H9 (cell line): ENCODE measurements at places on chromosomes 3 and 15.

DNA sequence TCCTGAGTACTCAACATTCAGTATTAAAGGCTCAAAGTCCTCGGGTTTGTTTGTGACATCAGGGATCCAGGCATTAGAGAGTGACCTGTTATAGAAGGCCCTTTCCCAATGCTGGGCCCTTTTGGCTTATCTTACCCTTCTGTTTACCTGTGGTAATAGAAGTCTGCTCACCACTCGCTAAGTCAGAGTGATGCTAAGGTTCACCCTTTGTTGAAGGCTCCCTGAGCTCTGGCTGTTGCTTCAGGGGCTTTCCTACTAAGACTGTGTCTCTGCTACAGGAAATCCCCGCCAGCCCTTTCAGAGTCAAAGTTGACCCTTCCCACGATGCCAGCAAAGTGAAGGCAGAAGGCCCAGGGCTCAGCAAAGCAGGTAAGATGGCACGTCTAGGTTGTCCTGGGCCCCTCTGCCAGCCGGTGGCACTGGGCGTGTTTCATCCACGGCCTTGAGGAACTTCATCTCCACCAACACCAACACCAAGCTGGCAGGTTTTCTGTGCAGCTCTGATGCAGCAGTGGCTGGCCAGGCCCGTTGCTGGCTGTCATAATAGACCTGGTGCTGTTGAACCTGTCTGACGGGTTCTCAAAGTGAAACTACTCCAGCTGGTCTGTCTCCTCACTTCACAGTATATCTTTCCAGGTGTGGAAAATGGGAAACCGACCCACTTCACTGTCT, 99.1 kb downstream of the DNASE1L3 start:
- DNase-seq, result no peak

- no peak for DNase-seq
Observed at GRCh38 chr15:29988701-29989100, 94.1 kb upstream of the GOLGA8J start.

GRCh38 chr3:127307112-127307835, 19.4 kb upstream of the PRR20G start:
- no peak for DNase-seq

DNA sequence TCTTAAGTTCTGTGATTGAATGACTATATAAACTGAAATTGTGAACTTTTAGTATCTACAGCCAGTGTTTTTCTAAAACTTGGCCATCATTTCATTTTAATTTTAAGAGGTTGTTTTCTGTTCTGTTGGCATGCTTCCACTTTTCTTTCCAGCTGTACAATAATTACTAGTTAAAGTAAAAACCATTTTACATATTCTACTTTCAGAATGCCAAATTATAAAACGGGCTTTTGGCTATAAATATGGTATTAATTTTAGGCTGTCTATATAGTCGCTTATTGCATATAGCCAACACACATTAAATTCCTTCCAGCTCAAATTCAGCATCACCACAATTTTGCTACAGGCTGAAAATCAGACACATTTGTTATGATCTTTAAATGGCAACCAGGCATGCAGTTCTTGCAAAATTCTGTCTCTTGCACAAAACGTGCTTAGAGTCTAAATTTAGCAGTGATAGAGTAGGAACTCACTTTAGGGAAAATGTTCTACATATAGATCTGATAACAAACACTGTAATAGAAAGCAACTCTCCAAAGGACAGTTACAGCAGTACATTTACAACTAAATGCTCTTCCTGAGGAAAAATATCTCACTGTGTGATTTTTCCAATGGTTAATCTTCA, 81.1 kb downstream of the BTD start:
- DNase-seq, result no peak

- DNase-seq, result no peak
Observed at GRCh38 chr3:13092621-13093617, 19.7 kb upstream of the IQSEC1 start.

DNA sequence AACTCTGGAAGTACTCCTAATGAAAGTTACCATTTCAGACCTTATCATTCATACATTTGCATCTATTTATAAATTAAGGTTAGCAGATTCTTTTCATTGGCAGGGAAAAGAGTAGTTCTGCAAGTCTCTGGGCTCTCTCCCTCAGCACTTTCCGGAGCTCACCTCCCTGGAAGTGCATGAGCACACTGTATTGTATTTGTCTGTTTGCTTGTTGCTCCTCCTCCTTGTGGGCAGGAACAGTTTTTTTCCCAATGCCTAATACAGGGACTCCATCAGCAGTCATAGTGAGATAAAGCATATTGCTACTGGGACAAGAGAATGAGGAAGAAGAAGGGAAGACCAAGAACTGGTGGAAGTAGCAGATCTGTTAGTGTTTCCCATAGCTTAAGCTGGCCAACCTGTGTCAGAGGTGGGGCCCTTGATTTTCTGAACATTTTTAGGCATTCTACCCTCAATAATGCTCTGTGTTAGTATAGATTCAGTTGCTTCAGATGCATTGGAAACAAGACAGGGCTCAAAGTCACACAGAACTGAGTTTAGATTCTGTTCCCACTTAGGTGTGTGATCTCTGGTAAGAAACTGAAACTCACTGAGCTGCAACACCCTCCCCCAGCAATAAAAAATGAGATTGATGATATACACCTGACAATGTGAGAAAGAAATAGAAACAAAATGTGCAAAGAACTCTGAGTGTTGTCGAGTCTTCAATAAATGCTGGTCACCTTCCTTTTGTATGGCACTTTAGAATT, 407.8 kb downstream of the TUSC7 start:
- no peak for DNase-seq

GRCh38 chr3:138450704-138451424, 16.4 kb downstream of the ESYT3 start:
- DNase-seq, result peak; percentile 23

DNA sequence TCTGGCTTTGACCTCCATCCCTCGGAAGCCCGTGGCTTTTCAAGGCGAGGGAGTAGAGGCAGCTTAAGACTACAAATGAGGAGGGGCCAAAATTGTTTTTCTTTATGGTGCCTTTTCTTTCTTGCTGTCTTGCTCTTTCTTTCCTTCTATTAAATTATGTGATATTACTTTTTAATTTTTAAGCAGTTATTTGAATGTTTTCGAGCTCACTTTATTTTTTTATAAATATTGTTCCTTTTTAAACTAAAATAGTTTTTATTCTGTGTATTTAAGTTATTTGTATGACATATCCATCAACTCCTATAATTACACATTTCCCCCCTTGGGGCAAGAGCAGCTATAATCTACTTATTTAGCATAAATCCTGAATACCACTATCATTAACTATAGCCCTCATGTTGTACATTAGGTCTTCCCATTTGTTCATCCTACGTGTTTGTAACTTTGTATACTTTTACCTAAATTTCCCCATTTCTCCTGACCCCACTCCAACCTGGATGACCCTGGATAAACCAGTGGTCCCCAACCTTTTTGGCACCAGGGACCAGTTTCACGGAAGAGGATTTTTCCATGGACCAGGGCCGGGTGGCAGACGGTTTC, 622 bp upstream of the PLSCR1 start:
- DNase-seq, result no peak

DNA sequence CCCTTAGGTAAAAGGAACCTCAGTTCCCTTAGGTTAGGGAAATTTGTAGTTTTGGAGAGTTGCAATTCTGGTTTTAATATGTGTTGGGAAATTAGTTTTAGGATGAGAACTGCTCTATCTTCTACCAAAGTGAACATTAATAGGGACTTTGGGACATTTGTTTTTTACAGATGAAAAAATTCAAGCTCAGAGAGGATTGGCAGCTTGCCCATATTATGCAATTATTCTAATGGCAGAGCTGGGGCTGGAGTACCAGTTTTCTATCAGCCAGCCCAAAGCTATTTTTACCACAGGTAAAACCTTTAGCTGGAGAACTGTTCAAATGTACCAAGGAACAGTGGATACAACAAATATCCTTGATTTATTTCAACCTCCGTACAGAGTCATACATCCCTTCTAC, 127.0 kb downstream of the CPNE4 start:
- DNase-seq, result no peak

DNA sequence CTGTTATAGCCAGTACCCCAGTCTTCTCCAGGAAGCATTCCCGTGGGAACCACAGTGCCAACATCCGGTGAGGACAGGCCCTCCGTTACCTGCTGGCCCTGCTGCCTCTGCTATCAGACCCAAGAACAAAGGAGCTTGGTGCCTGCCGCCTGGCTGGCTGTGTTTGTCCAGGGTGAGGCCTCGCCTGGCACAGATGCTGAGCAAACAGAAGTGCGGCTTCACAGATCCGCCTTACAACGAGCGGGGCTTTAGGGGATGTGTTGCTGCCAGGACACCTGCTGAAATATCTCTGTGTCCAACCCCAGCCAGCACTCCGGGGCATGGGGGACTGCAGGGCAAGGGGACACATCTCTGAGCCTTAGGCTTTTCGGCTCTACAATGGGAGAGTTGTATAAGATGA, 2.2 kb upstream of the EPHB3 start:
- no peak for DNase-seq
